Endothelial cell of umbilical vein (primary cell): ENCODE measurements at places on chromosomes 11 and 22. TPM values are rescaled to one million over a fixed set of nuclear protein-coding genes. Genes with fewer than 3 reads are reported as not detected.

- H3K36me3 ChIP-seq: no peaks in the 10 kb centered on the region
- H3K27ac ChIP-seq: no peak overlapping the region
- H3K27me3 ChIP-seq: no peaks in the 10 kb centered on the region
- H3K4me3 ChIP-seq: no peak overlapping the region
- no peak for DNase-seq
Observed at GRCh38 chr11:74175920-74176319, 4.8 kb downstream of the PPME1 start.

DNA sequence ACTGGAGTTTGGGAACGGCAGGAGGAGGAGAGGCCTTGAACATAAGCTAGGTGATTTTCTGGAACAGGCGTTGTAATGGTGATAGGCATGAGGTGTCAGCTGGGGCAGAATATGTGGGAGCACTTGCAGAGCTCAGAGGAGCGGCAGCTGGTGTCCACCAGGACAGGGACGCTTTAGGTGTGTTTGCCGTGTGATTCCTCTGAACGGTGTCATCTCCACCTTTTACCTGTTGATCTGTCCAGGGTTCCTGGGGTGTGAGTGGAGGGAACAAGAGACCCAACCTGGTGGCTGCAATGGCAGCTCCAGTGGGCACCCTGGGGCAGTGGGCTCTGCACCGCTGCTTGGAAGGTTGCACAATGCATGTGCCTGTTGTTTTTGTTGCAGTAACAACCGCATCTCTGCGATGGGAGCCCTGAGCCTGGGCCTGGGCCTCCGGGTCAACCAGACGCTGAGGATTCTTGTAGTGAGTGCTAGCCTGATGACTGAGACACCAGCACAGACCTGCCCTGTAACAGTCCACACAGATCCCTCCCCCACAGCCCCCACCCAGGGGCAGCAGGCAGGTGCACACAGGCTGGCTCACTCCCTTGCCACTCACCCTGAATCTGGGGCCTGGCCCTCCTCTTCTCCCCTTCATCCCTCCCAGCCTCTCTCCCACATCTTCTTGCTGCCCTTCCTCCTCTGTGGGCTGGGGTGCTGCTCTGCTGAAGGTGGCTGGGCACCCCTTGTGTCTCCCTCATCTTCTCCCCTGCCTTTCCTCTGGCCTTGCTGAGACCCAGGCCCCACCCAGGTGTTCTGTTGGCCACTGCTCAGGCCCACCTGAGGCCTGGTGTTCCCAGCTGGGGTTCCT is 9.2 kb downstream of the LRRC74B start:
- H3K27me3 ChIP-seq: peaks cover 3% of the 10 kb centered on the region
- DNase-seq: no peak
- H3K4me3 ChIP-seq: no peak overlapping the region
- no peaks in the 10 kb centered on the region for H3K4me1 ChIP-seq
- no peaks in the 10 kb centered on the region for H3K36me3 ChIP-seq
- H3K27ac ChIP-seq: no peak overlapping the region

- no peaks in the 10 kb centered on the region for H3K27me3 ChIP-seq
- H3K36me3 ChIP-seq: no peaks in the 10 kb centered on the region
- no peak overlapping the region for H3K4me3 ChIP-seq
- no peak overlapping the region for H3K27ac ChIP-seq
- H3K4me1 ChIP-seq: peaks cover 17% of the 10 kb centered on the region
- DNase-seq: no peak
Observed at GRCh38 chr11:89498845-89499448, 7.8 kb upstream of the NOX4 start.

DNA sequence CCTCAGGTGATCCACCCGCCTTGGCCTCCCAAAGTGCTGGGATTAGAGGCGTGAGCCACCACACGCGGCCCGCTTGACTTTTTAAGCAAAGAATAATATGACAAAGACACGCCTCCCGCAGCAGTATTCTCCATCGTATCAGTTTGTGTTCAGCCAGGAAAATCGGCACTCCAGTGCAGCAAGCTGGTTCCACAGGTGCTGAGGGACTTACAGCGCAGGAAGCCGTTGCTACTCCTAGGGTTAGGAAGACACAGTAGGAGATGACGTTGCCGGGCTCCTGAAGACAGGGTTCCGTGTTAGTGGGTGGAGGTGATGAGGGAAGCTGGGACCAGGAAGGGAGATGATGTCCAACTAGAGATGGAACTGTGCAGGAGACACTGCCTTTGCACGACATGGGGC is 65.8 kb upstream of the CECR2 start:
- no peaks in the 10 kb centered on the region for H3K4me1 ChIP-seq
- H3K4me3 ChIP-seq: no peak overlapping the region
- H3K27me3 ChIP-seq: no peaks in the 10 kb centered on the region
- DNase-seq: no peak
- H3K27ac ChIP-seq: no peak overlapping the region

DNA sequence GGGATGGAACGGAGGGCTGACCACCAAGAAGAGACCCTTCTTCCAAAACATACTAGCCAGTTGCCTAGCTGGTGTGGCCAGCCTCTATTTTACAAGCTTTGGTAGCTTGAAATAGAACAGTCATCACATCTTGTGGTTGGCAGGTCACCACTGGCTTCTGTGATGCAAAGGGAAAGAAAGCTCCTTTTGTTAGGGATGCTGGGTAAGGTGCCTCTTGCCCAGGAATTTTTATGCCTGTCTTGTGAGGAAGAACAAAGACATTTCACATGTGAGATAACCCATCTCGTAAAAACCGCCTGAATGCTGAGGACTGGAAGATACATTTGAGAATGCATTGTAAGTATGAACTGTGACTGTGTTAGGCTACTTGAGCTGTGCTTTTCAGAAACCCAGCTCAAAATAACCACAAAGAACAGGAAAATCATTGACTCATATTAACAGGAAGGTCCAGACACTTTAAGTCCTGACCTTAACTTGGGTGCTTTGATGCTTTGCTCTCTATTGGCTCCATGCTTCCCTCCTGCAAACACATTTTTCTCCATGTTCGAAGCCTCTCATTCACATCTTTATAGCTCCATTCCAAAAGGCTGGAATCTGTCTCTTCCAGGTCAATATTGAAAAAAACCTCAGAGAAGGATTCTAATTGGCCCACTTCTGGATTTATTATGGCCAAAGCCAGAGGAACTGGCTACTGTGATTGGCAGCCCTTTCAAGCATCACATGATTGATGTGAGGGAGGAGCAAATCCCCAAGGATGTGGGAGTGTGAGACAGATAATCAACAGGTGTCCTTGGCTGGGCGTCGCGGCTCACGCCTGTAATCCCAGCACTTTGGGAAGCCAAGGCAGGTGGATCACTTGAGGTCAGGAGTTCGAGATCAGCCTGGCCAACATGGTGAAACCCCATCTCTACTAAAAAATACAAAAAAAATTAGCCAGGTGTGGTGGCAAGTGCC is 53.9 kb downstream of the MICAL2 start:
- peak; percentile 85 for DNase-seq
- H3K27me3 ChIP-seq: no peaks in the 10 kb centered on the region
- H3K4me1 ChIP-seq: peaks cover 66% of the 10 kb centered on the region
- H3K36me3 ChIP-seq: peaks cover 7% of the 10 kb centered on the region
- H3K4me3 ChIP-seq: no peak overlapping the region
- peak overlapping the region; percentile 93 for H3K27ac ChIP-seq

DNA sequence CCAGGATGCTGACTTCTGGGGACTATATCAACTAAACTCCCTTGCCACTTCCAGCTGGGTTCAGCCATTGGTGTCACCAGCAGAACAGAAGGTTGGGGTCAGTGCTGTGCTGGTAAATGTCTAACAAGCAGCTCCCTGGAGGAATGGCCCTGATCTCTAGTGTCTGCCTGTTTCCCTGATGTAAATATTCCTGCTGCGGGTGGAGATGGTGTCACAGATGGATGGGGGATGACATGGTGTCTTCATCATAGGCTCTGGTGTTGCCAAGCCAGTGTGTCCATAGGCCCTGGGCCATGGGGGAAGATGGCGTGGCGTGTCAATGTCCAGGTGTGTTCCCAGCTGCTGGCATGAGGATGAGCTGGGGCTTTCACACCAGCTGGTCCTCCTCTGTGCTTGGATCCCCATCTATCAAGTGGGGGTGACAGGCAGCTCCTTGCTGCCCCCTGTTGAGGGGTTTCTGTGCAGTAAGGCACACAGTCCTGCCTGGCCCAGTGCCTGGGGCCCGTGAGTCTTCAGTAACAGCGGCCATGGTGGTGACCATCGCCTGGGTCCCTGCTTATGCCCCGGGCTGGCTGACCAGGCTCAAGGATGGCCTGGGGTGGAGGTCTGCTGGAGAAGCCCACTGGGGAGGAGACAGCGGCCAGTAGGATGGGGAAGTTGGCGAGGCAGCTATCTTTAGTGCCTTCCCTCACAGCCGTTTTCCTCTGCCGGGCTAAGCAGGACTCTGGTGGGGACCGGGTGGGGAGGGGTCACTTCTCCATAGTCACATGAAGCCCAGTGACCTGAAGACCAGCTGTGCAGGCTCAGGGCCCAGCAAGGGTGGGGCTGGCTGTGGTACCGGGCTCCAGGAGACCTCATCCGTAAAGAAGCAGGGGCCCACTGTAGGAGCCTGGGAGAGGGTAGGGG is 12.7 kb downstream of the RPL3 start:
- H3K27me3 ChIP-seq: no peaks in the 10 kb centered on the region
- H3K27ac ChIP-seq: no peak overlapping the region
- DNase-seq: peak; percentile 71
- H3K4me3 ChIP-seq: no peak overlapping the region

DNA sequence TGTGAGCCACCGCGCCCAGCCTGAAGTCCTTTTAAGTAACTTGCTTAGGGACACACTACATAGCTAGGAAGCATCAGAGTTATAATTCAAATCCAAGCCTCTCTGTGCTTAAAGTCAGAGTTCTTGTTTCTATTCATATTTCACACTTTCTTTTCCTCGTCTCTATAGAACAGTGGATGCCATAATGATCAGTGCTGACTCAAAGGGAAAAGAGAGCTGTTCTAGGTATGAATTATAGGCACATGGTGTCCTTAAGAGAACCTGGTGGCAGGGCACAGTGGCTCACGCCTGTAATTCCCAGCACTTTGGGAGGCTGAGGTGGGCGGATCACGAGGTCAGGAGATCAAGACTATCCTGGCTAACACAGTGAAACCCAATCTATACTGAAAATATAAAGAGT is 400.2 kb upstream of the DDI1 start:
- H3K27ac ChIP-seq: no peak overlapping the region
- DNase-seq: no peak
- H3K36me3 ChIP-seq: no peaks in the 10 kb centered on the region
- no peak overlapping the region for H3K4me3 ChIP-seq
- no peaks in the 10 kb centered on the region for H3K27me3 ChIP-seq

DNA sequence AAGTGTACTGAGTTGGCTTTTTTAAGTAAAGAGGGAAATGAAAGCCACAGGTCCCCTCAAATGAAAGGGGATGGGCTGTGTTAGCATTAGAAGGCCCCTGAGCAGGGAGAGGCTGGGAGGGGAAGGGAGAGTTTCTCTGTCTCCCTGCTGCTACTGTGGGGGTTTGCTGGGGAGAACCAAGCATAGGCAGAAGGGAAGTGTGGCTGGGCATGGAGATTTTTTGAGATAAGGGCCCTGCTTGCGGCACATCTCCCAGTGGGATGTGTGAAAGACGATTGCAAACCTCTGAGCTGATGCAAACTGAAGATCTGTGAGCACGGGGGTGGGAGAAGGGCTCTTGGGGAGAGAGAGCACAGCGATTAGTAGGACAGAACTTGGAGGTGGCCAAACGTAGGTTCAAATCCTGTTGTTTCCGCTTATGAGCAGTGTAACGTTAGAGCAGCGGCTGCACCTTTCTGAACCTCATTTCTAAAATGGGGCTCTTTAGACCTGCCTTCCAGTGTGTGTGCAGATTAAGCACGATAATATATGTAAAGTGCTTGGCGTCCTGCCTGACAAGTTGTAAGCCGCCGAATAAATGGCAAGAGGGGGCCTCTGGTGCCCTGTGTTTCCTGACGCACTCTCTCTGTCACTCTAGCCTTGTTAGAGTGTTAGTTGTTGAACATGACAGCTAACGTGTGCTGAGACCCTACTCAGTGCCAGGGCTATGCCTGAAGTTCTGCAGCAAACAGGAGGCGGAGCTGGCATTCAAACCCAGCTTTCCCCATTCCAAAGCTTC is 122.3 kb downstream of the GRIK4 start:
- no peaks in the 10 kb centered on the region for H3K36me3 ChIP-seq
- no peak overlapping the region for H3K27ac ChIP-seq
- no peaks in the 10 kb centered on the region for H3K27me3 ChIP-seq
- no peak for DNase-seq
- no peak overlapping the region for H3K4me3 ChIP-seq
- H3K4me1 ChIP-seq: no peaks in the 10 kb centered on the region

DNA sequence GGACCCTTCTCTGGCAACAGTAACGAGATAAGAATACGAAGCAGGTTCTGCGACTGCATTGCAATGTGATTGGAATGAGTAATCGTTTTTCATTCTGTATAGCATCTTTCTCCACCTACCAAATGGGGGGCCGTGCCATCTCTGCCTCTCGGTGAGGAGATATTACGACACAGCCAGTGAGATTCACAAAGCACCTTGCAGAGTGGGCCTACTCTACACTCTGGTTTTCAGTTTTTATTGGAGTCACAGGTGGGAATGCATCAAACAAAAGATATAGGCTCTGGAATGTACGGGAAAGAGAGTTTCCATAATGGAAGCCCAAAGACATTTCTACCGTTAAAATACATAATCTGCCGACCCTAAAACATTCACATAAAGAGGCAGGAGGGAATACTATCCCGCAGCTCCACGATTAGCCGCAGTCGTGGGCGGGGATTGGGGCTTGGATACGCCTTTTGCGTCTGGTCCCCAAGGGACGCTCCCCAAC is 423 bp upstream of the RTN3 start:
- H3K27ac ChIP-seq: no peak overlapping the region
- H3K27me3 ChIP-seq: no peaks in the 10 kb centered on the region
- peaks cover 17% of the 10 kb centered on the region for H3K4me1 ChIP-seq
- no peak for DNase-seq

GRCh38 chr11:47156333-47156732 is 20.3 kb downstream of the ARFGAP2 start:
- no peaks in the 10 kb centered on the region for H3K4me1 ChIP-seq
- no peak overlapping the region for H3K27ac ChIP-seq

- DNase-seq: peak; percentile 80
- no peaks in the 10 kb centered on the region for H3K36me3 ChIP-seq
- H3K27me3 ChIP-seq: no peaks in the 10 kb centered on the region
- no peak overlapping the region for H3K4me3 ChIP-seq
- H3K27ac ChIP-seq: peak overlapping the region; percentile 96
Observed at GRCh38 chr22:23306438-23306921, 126.2 kb downstream of the BCR start.

The OR2AG2 gene
- 0.33 and 0.46 TPM in 2 replicates for total RNA-seq

The SHISAL1 gene
- total RNA-seq: 0.07 and 0.09 TPM in 2 replicates

The DRD4 gene
- 0.24 TPM in 1 of 2 replicates, not detected in the other for total RNA-seq

The DEFB131B gene
- not detected in 2 replicates for total RNA-seq
